Stimulated activated CD8-positive, alpha-beta memory T cell treated with anti-CD3 and anti-CD28 coated beads, Interleukin-2, amount 100 ng/mL, for 1 hour (primary cell): ENCODE measurements at places on chromosomes 3 and 15.

DNA sequence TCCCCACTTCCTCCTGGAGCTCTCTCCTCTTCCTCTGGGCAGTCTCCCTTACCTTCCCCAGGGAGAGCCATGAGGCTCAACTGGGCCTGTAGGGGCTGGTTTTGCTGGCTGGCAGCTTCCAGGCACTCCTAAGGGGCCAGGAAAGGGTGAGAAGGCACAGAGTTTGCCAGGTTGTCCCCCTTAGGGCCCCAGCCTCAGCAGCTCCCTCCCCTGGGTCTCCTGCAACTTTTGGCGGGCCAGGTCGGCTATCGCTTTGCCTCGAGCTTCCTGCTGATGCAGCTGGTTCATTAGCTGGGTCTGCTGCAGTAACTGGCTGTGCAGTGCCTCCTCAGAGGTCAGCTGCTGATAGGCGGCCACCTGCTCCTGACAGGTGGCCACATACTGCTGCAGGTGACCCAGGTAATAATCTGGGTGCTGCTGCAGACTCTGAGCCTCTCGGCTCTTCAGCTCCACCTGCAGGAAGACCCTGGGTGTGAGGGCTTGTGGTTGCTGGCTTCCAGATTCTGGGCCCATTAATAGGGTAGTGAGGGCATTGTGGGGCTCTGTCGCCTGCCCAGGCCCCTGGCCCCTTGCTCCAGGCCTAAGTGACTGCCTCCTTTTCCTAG, 29.7 kb upstream of the OR4F6 start:
- DNase-seq = no peak

DNA sequence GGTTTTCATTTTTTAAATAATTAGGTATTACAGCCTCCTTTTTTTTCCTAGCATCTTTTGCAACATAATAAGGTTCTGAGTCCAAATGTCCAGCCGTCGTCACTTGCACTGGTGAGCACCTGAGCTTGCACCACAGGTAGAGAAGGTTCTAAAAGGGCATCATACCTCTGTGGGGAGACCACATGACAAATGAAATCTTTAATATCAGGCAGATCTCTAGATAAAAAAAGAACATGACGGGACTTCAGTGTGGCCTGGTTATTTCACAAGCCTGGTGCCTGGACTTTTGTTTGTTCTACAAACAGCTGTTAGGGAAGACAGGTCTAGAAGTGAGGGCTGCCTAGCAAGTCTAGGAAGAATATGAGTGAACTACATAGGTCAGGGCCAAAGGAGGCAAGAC, 3.6 kb downstream of the ZBED2 start:
- DNase-seq = no peak

- DNase-seq = no peak
These were observed 11.9 kb upstream of the SRP14 start for GRCh38 chr15:40050788-40051470.

- no peak for DNase-seq
These were observed 10.3 kb upstream of the LRRC34 start for GRCh38 chr3:169822983-169823382.

DNA sequence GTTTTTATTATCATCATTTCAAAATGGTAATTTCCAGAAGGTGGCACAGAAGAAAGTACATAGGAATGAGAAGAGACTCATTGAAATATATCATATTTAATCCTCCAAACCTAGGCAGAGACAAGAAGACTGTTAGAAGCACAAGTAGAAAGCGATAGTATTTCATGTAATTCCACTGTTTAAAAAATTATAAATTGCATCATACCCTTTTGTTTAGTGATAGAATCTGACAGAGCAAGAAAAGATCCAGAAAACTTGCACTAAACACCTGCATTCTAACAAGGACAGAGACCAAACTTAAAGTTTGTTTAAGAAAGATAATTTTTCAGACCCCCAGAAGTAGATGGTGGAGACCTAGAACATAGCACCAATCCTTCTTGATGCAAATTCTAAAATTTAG, 56.9 kb upstream of the CD96 start:
- DNase-seq = no peak

- DNase-seq = no peak
These were observed 158.0 kb downstream of the FBLN2 start for GRCh38 chr3:13706886-13707285.

- no peak for DNase-seq
These were observed 213.0 kb upstream of the FEZF2 start for GRCh38 chr3:62586356-62586755.

DNA sequence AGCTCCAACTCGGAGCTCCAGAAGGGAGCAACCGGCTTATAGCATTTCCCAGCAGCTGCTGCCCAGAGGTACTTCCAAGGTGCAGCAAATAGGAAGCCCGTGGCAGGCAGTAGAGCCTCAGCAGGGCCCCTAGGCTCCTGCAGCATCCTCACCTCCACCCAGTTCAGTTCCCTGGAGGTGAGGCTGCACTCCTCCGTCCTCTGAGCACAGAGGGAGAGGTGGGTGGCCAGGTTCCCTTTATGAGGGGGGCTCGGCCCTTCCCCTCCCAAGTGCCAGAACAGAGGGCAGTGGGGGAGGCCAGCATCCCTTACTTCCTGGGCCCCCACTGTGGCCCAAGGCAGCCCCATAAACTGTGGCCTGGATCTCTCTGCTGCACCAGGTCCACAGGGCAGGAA, 150.2 kb downstream of the ATP10A start:
- DNase-seq = no peak

DNA sequence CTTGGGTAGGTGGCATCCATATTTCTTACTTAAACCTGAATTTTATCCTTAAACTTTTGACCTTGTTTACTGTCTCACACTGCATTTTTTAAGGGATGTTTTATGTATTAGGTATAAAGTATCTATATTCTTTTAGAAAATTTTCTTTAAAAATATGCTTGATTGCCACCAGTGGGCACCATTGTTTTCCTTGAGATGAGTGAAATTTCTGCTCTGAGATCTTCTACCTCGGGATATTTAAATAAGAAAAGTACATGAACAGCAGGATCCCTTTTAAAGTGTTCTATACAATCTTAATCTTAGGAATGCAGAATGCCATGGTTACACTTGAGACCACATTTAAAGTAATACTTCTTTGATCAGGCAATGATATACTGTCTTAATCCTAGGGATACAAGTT, 108.7 kb downstream of the SLMAP start:
- DNase-seq = no peak
